SHP77 (cell line): ENCODE measurements at places on chromosomes 4 and X.
A peak's percentile ranks its signal among the peaks of the same experiment; 100 is the strongest.

DNA sequence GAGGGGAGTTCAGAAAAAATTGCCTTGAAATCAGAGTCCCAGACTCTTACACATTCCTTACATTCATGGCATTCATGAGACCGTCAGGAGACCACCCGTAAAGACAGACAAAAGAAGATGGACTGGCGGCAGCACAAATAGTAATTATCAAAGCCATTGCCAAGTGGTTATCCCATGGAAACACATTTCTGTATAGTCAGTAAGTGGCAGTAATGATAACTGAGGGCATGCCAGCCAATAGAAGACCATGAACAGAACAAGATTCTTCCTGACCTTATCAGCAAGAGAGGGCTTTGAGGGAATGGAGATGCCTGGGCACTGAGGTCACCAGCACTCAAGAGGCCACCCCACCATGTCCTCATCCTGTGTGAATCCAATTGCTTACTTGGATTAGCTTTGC, 121.7 kb upstream of the HCCS start:
- DNase-seq = no peak

GRCh38 chr4:96703265-96703664, 863.4 kb downstream of the PDHA2 start:
- no peak for DNase-seq

DNA sequence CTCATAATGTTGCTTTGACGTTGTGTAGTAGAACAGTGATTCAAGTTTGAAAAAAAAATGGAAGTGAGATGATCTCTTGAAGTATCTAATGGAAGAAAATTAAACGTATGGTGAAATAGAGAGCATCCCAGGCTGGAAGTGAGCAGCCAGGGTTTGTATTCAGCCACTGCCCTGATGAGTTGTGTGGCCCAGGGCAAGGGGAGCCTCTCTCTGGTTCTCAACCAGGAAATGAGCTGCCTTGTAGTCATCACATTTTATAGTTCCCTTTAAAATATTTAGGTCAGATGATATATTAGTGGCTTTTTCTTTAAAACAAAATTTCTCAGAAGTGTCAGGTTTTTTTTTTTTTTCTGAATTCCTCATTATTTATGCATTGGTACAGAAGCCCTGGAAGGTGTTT, 150.3 kb downstream of the GPAT3 start:
- no peak for DNase-seq

GRCh38 chr4:5186271-5187064, 135.2 kb downstream of the STK32B start:
- DNase-seq = no peak

GRCh38 chr4:8194306-8195242, 4.5 kb upstream of the SH3TC1 start:
- DNase-seq = no peak

- no peak for DNase-seq
Measured at GRCh38 chrX:153739754-153740486, 15.3 kb downstream of the ABCD1 start.

DNA sequence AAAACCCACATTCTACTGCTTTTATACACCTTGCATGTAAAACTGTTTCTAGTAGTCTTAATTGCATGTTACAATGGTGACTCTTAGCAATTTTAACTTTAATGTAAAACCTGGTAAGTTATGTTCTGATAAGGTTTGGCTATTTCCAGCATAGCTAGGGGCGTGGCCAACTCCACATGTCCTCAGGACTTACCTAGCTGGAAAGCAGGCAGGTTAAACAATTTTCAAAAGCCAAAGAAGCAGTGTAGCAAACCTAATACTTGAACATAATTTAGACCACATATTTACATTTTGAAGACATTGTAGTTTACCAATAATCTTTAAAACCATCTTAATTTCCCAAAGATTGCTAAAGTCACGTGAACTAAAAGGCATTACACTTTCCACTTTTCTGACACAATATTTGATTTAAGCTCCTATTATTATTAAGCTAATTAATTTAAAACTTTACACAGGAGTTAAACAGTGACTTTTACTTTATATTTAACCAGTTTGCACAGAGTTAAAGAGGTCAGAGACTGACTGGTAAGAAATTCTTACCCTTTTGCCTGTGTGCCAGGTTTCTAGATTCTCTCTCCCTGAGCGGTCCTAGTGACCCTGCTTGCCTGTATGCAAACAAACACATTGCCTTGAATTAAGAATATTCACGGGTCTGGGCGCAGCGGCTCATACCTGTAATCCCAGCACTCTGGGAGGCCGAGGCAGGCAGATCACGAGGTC, 88.2 kb downstream of the GLUD2 start:
- no peak for DNase-seq

DNA sequence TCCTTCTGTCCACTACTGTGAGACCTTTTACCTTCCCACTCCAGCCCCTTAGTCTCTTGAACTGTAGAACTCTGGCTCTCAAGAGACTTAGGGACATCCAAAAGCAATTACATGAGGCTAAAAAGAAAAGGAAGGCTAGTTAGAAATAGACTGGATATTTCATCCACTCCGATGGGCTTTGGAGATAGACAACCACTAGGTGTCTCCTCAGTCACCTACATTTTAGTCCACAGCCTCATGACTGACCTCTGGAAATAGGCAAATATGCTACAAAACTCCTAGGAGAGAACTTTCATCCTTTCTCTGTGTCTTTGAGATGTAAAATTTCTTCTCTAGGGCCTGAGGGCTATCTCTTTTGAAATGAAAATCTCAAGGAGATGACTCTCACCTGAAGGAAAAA, 45.1 kb upstream of the LAMP2 start:
- no peak for DNase-seq

DNA sequence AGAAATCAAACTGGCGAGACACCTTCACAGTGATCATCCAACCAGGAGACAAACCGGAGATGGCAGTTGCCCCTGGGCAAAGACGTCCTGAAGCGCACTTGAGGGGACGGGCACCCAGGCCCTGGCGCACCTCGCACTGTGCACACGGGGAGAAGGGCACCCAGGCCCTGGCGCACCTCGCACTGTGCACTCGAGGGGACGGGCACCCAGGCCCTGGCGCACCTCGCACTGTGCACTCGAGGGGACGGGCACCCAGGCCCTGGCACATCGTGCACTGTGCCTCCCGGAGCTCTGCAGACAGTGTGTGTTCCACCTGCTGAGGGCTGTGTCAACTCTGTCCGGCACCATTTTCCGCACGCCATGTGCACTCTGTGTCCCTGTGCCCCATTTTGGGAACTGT, 34.6 kb upstream of the CPLX1 start:
- no peak for DNase-seq

DNA sequence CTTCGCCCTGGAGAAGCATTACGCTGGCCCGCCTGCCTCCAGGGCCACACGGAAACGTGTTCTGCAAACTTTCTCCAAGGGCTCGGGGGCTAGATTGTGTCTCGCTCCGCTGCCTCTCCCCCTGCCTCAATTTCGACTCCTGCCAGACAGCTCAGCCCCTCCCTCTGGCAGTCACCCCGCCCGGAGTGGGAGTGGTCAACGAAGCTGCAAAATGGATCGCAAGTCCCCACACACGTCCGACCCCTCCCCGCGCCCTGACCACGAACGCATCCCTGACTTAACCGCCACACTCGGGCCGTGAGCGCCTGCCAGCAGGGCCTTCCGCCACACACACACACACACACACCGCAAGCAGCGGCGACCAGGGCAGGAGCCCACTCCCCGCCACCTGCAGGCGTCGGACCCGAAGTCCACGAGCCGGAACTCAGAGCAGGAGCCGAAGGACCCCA, 47.0 kb upstream of the NKAP start:
- no peak for DNase-seq

- DNase-seq = no peak
Measured at GRCh38 chrX:49225858-49226257, 7.3 kb downstream of the CACNA1F start.

DNA sequence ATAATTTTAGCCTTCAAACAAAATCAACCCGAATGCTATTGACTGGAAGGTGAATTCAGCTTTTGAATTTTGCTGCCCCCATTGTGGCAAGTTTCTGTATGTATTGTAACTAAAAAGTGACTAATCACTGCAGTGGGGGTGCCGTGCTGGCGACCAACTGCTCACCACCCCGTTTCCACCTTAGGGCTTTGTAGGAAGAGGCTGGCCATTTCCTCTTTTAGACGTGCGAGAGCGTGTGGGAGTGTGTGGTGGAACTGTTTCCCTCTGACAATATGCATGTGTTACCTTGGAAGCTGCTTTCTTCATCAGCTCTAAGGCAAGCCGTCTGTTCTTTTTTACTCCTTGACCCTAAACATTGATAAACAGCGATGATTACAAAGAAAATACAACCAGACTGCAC, 78.8 kb downstream of the SEL1L3 start:
- DNase-seq = no peak

DNA sequence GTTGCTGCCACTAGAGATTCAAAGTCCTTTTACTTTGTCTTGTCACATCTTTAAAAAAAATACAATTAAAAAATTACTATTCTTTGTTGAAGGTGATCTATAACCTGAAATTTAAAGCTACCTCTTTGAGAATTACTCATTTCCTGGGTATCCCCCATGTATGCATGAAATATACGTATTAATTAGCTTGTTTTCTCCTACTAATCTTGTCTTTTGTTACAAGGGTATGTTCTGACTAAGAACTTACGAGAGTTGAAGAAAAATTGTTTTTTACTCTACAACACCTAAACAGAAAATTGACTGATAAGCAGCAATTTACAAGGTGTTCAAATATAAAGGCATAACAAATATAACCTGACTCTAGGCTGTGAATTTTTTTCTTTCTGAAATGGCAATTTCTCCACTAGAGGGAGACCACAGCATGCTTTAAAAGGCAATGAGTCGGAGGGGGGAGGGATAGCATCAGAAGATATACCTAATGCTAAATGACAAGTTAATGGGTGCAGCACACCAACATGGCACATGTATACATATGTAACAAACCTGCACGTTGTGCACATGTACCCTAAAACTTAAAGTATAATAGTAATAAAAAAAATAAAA, 249.6 kb downstream of the OPHN1 start:
- peak; percentile 5 for DNase-seq

GRCh38 chrX:137823257-137823656, 257.3 kb downstream of the ZIC3 start:
- no peak for DNase-seq

- DNase-seq = no peak
Measured at GRCh38 chr4:62070291-62070852, 870.2 kb downstream of the ADGRL3 start.

DNA sequence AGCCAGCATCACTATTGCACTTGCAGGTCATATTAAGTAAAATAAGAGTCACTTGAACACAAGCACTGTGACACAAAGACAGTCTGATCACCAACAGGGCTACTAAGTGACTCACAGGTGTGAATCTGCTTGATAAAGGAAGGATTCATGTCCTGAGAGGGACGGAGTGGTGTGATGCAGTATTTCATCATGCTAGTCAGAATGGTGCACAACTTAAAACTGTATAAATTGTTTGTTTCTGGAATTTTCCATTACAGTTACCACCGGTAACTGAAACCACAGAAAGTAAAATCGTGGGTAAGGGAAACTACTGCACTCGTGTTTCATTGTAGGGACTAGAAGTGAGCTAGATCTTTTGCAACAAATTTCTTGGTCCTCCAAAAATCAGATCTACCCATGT, 109.7 kb downstream of the ELOVL6 start:
- no peak for DNase-seq
